ENCODE measurements at places on chromosomes 13 and 19.

- no peak for DNase-seq
Measured at GRCh38 chr19:46866407-46867136, 5.8 kb downstream of the ARHGAP35 start.

GRCh38 chr13:34179481-34179880, 361.5 kb downstream of the RFC3 start:
- DNase-seq = no peak

- DNase-seq = no peak
Measured at GRCh38 chr13:49165798-49166752, 54.1 kb upstream of the MLNR start.

DNA sequence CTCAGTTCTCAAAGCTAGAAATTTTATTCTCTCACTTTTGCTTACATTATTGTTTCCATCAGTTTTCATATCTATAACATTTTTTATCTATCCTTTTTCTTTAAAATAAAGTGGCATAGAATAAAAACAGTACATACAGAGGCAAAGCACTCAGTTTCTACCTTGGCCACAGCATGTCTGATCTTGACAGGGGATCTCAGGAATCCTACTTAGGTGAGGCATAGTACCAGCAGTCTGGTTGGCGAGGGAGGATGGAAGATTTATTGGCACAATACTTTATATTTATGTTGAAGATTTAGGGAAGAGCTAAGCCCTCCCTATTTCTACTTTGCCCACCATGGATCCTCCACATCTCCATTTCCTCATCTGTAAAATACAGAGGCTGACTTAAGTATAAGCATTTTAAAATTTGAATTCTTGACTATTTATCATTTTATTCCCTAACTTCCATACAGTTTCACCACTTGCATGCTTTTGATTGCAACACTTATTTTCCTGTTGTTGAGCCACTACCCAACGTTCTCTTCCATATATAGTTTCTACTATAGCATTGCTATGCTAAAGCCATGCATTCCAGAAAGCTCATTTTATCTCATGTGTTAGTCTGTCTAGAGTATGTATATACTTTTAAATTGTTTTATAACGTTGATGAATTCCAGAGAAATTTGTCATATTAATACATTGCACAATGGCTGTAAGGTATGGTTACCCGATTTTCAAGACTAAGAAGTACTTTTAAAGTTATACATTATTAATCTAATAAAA, 506.7 kb downstream of the KCTD12 start:
- no peak for DNase-seq

GRCh38 chr19:7739211-7739755, 7.4 kb upstream of the CLEC4G start:
- DNase-seq = no peak

DNA sequence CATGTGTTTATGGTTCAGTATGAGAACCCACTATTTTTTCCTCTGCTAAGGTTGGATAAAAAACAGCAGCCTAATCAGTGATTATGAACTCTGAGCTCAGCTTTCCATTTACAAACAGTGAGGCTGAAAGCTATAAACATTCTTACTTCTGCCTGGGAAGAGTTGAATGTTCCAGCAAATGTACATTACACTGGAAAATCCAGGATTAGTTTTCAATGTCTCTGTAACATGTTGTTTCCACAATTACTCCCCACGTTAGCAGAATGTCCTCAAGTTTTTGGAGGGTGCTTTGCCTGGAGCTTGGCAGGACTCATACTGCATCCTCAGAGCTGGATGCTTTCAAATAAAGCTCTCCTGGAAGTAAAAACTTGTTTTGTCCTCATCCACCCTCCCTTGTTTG, 150.4 kb downstream of the POSTN start:
- no peak for DNase-seq

DNA sequence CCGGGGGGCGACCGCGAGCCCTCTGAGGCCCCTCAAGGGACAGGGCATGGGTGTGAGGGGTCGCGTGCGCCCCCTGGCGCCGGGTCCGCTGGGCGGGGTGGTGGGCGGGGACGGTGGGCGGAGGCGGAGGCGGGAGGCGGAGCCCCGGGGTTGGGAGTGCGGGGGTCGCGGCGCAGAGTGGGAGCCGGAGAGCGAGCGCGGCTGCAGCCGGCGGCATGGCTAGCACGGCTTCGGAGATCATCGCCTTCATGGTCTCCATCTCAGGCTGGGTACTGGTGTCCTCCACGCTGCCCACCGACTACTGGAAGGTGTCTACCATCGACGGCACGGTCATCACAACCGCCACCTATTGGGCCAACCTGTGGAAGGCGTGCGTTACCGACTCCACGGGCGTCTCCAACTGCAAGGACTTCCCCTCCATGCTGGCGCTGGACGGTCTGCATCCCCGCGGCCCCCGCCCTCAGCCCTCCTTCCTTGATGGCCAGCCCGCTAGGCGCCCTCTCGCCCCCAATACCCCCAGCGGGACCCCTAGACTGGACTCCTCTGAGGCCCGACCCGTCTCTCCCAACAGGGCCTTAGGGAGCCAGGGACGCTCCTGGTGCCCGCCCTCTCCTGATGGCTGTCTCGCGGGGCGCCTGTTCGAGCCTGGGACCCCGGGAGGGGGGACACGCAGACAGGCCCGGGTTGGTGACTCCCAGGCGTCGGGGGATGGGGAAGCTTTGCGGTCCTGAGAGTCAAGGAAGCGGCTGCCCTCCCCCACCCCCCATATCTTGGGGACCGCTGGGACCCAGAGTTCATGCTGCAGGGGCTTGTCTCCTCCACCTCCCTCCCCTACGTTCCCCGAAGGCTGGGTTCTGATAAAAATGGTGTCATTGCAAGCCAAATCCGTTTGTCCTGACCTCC, at the start of gene CLDN10:
TSS of gene CLDN10 (plus strand) at position 182 of the 903 bp plus-strand sequence. CDS start at position 216, 34 bp downstream.
- DNase-seq = no peak

DNA sequence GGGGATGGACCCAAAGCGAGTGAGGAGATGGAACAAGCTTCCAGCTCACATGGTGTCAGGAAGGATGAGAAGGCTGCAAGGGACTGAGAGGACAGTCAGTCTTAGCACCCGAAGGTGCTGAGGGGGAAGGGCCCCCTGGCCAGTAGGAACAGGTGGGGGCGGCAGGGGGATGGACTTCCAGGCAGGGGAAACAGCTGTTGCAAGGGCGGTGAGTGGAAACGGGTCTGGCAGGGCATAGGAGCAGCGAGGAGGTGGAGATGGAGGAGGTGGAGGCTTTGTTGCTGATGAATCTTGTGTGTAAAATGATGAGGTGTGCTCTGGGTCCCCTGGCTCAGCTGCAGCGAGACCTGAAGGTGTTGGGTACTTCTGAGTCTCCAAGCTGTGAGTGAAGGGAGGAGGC, 1.2 kb downstream of the MAP1S start:
- no peak for DNase-seq

GRCh38 chr13:31172001-31172400, 10.3 kb upstream of the HSPH1 start:
- no peak for DNase-seq

DNA sequence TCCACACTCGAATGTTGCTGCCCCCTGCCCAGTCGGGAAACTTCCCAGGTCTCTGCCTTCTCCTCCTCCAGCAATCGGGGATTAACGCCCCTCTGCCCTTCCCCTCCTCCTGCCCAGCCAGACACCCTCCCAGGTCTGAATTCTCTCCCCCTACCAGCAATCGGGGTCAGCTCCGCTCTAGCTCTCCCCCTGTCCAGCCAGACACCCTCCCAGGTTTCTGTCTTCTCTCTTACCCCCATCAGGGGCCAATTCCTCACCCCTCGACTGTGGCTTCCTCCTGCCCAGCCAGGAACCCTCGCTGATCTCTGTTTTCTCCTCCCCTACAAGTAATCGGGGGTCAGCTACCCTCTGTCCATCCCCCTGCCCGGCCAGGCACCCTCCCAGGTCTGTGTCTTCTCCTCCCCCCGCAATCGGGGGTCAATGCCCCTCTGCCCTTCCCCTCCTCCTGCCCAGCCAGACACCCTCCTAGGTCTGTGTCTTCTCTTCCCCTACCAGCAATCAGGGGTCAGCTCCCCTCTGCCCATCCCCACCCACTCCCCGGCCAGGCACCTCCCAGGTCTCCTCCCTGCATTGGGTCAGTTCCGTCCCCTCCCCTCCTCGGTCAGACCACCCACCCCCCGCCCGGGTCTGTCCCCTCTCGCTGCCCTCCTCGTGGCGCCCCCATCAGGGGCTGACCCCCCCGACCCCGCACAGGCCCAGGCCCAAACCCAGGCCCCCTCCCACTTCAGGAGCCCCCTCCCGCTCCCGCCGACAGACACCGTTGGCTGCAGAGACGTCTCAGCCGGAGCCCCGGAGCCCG, 668 bp downstream of the ZFR2 start:
- no peak for DNase-seq

- DNase-seq = no peak
Measured at GRCh38 chr19:7254590-7254989, 39.6 kb downstream of the INSR start.

- no peak for DNase-seq
Measured at GRCh38 chr13:51925865-51926527, 64.2 kb downstream of the CCDC70 start.

DNA sequence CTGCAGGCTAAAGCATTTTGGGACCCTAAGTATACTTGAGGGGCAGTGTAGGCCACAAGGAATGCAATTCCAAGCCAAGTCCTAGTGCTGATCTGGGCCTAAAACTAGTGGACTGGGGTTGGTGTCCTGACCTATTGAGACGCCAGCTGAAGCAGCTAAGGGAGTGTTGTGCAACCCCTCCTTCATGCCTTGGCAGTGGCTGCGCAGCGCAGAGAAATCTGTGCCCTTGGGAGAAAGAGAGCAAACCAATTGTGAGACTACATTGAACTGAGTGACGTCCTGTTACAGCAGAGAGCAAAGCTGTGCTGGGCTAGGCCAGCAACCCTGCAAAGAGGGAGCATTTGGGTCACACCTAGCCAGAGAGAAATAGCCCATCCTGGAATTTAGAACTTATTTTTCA, 2715.0 kb upstream of the PCDH20 start:
- no peak for DNase-seq

GRCh38 chr13:110367620-110368019, 60.5 kb downstream of the COL4A2 start:
- no peak for DNase-seq

DNA sequence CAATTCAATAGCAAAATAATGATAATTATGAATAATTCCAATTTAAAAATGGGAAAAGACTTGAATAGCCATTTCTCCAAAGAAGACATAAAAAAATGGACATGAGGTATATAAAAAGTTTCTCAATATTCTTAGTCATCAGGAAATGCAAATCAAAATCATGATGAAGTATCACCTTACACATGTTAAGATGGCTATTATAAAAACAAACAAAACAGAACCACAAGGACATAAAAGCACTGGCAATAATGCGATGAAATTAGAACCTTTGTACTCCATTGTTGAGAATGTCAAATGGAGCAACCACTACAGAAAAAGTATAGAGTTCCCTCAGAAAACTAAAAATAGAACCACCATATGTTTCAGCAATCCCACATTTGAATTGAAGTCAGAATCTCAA, 1186.1 kb downstream of the SLITRK5 start:
- DNase-seq = no peak

DNA sequence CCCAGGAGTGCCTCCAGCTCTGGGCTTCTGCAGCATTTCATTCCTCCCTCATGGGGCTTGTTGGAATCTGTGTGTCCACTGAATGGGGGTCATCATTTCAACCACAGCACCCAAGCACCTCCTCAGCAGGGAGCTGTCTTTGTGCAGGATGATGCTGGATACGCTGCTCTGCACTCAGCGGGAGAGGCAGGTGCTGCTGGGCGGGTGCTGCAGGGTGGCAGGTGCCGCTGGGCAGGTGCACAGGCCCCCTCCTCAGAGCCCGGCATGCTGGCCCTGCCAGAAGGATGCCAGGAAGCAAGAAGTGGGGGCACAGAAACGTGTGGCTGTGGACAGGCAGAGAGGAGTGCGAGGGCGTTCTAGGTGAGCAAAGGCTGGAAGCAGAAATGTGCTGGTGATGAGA, 121.8 kb upstream of the VSTM2B start:
- DNase-seq = no peak

GRCh38 chr13:105030851-105031250, 1504.6 kb downstream of the EFNB2 start:
- DNase-seq = no peak

- no peak for DNase-seq
Measured at GRCh38 chr19:51576850-51577249, 5.8 kb downstream of the ZNF175 start.

GRCh38 chr13:97124915-97125809, 97.0 kb upstream of the MBNL2 start:
- DNase-seq = no peak

DNA sequence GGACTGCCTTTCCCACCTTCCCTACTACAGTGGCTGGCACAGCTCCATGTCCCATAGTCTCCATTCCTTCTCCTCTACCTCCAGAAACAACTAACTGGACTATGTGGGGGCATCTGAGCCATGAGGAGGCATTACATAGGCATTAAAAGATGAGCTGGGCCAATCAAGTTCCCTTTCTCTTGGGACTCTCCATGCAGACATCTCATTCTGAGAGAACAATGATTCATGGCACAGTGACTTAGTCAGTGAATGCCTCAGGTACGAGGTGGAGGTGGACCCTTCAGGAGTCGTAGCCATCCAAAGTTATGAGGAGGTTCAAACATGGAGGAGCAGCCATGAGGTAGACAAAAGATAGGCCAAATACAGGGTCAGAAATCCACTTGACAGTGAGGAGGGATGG, 70.0 kb downstream of the GPC6 start:
- DNase-seq = no peak

DNA sequence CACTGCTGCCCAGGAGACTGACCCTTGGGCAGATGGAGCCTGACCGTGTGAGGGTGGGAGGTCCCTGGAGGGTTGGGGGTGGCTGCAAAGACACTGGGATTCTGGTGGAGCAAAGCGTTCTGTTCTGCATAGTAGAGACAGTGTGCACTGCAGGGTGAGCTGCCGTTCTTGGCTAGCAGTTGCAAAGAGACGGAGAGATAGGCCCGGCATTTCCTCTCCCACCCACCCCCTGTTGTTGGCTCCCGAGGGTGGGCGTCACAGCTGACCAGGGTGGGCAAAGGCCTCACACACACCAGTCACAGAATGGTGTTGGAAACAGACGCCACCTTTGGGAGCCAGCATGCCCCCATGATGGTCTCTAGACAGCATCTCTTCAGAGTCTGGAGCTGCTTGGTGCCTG, 11.4 kb downstream of the TMEM255B start:
- no peak for DNase-seq

DNA sequence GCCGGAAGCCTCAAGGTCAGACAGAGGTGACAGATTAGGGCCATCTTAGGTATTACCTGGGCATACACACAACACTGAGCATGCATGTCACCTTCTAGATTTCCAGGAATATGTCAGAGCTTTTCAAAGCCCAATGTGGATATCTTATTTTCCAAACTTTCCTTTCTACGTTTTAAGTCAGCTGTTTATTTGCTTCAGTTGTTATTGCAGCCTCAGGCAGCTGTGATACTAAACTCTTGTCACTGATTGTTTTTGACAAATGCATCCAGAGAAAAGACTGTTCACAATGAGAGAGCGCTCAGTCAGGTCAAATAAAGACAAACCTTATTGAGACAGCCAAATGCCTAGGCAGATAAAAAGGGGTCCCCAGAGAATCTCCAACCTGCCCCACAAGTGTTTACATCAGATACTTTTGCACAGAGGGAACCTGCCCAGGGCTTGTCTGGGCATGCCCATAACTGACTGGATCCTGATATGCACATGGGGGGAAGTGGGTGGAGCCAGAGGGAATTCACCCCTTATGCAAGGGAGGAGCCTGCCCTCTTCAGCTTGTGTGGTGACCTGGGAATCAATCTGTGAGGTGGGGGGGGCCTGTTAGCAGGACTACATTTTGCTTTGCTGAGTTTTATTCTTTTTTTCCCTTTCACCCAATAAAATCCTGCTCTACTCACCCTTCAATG, 28.5 kb downstream of the MED4 start:
- DNase-seq = no peak

GRCh38 chr19:49888510-49888824, 8.2 kb downstream of the IL4I1 start:
- DNase-seq = no peak

- no peak for DNase-seq
Measured at GRCh38 chr13:29758531-29759114, 91.8 kb downstream of the UBL3 start.
